ENCODE measurements at places on chromosomes 12 and 14. TPM values are rescaled to one million over a fixed set of nuclear protein-coding genes. Genes with fewer than 3 reads are reported as not detected.
A peak's percentile ranks its signal among the peaks of the same experiment; 100 is the strongest.

The PSMC6 gene
- 92.4 TPM for polyA plus RNA-seq

The MYO1H gene
- polyA plus RNA-seq: not detected

The WSCD2 gene
- 0.44 TPM for polyA plus RNA-seq

The SERPINA5 gene
- 2.0 TPM for polyA plus RNA-seq

The TPH2 gene
- not detected for polyA plus RNA-seq

The SIX6 gene
- not detected for polyA plus RNA-seq

DNA sequence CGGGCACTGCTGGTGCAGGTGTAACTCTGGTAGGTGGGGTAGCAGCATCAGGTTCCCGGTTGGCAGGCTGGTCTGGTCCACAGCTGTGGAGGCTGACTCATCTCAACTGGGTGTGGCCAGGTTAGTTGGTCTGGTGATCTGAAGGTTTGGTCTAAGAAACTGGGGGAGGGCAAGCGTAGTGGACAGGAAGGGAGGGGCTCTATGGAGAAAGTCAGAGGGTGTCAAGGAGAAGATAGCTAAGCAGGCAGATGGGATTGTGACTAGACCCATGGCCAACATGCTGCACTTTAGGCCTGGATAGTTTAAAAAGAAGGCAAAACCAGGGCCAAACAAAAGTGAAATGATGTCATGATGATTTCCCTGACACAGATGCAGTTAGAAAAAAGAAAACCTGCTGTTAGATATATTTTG lies 7.9 kb downstream of the TRIM9 start:
- no peak for DNase-seq

DNA sequence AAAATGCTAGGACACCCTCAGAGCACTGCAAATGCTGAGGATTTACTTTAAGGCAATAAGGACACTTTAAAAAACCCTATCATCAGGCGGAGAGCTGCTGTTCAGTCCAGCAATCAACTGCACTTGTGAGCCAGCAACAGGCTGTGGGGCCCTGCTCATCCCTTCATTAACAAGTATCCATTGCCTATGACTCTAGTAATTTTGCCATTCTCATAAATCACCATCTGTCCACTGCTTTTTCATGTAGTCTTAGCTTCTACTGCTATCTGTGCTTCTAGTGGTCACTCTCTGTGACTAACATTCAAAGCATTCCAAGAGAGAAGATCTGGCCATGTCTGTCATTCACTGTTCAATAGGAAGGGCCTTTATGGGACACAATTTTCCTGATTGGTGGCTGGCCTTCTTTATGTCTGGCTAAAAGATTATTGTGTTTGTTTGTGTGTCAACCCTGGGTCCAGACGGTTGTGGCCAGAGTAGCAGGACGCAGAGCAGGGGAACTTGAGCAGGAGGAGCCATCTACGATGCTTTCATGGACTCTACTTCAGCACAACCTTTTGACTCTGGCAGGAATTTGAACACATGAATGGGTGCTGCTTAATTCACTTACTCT lies 3.6 kb upstream of the KRAS start:
- no peak for DNase-seq

DNA sequence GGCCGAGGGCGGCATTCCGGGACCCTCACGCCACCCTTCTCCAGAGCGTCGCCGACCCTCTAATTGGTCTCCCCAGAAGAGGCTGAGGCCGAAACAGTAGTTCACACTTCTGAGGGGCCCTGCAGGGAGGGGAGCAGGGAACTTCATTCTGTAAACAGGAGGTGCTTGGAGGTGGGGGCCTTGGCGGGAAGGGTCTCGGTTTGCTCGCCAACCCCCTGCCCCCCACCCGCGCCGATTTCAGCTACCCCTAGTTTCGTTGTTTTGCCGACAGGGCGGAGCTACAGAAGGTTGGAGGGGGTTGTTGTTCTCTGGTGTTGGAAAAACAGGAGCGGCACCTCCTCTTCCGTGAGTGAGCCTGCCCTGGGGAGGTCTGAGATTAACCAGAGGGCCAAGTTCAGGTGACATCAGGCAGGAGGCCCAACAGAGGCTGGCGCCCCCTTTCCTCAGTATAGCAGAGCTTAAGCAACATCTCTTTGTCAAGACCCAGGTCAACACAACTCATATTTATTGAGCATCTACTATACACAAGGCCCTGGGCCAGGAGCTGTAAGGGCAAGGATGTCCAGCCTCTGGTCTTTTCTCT lies 682 bp downstream of the ERBB3 start:
- DNase-seq: no peak

DNA sequence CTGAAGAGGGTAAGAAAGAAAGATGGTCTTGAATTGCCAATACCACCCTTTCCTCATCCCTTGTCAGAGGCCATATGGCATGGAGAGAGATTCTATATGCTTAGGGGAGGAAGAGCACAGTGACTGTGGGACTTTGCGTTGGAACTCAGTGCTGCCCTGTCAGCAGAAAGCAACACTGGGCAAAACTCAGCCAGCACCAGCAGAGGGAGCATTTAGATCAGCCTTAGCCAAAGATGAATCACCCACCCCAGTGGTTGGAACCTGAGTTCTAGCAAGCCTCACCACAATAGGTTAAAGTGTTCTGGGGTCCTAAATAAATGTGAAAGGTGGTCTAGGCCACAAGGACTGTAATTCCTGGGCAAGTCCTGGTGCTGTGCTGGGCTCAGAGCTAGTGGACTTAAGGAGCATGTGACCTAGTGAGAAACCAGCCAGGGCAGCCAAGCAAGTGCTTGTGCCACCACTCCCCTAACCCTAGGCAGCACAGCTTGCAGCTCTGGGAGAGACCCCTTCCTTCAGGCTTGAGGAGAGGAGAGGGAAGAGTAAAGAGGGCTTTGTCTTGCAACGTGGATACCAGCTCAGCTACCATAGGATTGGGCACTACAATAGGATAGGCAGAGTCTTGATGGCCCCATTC lies 11.4 kb upstream of the BCAT1 start:
- no peak for DNase-seq

DNA sequence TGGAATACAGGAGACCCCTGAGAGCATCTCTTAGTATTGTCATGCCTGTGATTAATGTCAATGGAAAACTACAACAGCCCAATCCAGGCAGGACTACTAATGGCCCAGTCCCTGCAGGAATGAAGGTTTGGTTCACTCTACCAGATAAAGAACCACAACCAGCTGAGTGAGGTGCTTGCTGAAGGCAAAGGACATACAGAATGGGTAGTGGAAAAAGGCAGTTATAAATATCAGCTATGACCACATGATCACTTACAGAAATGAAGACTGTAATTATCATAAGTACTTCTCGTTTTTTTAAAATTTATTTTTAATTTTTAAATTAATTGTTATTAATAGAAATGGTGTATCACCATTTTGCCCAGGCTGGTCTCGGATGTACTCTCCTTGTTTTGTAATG lies 17.2 kb upstream of the LPCAT3 start:
- no peak for DNase-seq

- no peak for DNase-seq
Observed at GRCh38 chr14:103716899-103717411, 1.3 kb downstream of the ZFYVE21 start.

DNA sequence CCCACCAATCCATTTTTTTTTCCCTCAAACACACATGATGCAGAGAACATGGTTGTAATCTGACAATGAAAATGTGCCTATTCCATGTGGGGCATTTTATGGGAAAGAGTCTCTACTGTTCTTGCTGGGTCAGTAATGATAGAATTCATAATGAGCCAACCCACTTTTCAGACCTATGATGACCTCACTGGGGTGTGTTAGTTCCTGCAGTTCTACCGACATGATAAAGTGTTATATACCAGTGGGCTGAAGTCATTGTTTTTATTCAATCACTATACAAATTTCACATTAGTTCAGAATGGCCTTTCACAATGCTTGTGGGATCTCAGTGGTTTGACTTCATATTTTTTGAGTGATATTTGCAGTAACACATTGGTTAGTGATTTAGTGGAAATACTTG lies 47.5 kb downstream of the PPFIBP1 start:
- no peak for DNase-seq

DNA sequence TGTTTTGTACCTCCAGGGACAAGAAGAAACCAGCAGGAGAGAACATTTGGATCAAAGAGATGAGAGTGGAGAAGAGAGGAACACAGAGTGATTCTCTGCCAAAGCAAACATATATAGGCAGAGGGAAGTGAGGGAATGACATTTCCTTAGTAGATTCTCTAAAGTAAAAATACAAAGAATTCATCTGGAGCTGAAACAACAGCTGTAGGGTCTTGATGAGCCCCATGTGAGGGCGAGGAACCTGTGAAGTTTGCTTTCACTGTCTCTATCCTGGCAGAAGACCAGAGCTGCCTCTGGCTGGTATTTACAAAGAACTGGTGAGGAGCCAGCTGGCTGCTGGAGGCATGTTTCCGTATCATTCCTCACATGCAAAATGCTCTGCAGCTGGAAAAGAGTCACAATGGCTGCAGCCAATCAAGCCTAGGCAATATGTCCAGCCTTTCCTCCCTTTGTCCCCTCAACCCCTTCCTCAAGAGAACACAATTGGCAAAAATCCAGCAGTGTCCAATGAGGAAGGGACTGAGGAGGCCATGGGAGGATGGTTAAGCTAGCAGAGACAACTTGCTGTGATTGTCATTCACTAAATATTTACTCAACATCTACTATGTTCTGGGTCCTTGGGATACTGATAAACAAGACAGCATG lies 122.5 kb downstream of the PHLDA1 start:
- peak; percentile 85 for DNase-seq

Data from heart right ventricle (tissue), 16 donors.